NCI-H2029 (cell line): ENCODE measurements at places on chromosomes 6 and 20.

DNA sequence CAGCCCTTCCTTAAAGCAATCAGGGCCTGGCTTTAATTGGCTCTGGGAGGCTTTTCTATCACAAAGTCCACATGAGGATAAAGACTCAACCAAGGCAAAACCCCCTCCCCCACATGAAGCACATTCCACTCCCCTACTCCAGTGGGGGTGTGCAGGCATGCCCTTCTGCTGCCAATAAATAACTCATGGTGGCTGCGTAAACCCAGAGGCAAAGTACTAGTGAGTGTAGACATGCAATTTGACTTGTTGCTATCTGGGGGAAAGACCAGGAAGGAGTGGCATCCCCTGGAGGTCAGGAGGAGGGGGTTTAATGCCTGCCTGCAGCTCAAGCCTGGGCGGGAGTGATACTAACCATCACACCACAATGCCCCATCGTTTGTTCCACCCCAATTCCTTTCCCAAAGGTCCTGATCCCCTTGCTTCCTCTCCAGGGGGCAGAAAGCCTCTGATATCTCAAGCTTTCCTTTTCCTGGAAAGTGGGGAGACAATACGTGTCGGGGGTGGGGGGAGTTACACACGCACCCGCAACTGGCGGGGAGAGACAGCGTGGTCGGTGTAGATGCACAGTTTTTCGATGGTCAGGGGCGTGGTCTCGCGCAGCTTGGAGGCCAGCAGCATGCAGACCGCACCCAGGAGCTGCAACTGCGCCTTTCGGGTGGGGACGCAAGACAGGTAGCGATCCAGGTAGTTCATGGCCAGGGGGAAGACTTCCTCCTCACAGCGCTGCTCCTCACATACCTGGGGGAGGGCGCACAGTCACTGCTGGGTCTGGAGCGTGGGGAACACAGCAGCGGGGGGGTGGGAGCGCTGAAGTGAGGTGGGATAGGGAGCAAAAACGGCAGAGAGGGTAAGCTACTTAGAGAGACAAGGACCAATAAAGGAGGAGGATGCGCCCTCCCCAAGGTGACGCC lies 1.5 kb downstream of the CCND3 start:
- DNase-seq = no peak

DNA sequence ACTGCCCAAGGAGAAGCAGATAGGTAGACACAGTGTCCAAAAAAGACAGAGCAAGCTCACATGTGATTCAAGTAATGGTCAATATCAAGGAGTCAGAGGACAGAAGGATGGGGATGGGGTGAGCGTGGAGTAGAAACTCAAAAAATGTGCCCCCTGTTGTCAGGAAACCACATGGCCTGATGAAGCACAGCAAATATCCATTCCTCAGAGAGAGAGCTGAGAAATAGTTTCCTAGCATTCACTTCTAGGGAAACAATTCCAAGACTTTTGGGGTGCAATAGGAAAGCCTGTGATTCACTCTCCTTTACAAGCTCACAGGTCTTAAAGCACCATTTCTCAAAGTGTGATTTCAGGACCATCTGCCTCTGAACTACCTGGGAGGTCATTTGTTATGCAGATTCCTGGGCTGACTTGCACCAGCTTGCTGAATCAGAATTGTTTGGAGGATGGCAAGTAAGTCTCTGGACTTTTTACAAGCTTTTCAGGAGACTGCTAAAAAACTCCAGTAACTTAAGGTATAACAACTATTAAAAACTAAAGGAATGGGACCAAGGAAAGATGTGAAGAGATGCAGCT lies 432.8 kb downstream of the HDGFL1 start:
- no peak for DNase-seq

DNA sequence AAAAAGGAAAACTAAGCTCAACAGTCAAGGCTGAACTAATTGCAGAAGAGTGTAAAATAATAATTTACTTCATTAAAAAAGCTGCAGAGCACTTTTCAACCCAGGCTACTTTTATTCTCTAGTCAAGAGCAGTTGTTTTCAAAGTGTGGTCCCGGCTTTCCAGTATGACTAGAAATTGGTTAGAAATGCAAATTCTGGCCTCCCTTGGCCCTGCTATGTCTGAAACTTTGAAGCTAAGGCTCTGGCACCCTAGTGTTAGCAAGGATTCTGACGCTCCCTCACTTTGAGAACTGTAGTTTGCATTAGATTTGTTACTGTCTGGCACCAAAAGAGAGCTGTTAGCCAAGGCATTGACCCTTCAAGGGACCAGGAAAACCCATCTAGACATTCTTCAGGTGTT lies 9.5 kb upstream of the NXT1 start:
- no peak for DNase-seq

DNA sequence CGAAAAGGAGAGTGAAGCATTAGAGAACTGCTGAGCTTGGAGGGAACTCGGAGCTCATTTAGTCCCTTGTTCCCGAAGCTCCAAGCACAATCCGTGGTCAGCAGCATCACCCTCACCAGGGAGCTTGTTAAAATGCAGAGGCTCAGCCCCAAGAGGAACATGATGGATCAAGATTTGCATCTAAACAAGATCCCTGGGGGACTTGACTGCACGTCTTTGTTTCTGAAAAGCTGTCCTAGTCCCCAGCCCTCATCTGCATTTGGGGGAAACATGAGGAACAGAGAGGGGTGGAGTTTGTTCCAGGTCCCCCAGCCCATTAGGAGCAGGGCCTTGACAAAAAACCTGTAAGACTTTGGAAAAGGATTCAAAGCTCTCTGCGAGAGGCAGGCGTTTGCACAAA lies 4.1 kb upstream of the LBP start:
- no peak for DNase-seq

DNA sequence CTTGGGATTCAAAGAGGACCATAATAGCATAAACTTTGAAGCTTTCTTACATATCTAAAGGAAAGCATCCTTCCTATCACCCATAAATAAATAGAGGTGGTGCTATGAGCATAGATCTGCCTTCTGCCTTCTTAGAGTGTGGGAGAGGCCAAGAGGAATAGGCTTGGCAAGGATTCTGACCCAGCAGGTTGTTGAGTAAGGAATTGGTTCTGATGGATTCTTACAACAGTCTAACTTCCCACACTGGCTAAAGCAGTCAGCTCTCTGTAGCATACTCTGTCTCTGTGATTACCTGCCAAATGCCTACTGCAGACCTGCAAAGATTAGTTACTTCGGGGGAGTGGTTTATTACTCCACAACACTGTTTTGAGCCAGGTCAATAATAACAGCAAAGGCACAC lies 198.0 kb upstream of the RAB32 start:
- DNase-seq = no peak

- DNase-seq = no peak
Measured at GRCh38 chr6:99187429-99187828, 162.0 kb downstream of the FAXC start.

DNA sequence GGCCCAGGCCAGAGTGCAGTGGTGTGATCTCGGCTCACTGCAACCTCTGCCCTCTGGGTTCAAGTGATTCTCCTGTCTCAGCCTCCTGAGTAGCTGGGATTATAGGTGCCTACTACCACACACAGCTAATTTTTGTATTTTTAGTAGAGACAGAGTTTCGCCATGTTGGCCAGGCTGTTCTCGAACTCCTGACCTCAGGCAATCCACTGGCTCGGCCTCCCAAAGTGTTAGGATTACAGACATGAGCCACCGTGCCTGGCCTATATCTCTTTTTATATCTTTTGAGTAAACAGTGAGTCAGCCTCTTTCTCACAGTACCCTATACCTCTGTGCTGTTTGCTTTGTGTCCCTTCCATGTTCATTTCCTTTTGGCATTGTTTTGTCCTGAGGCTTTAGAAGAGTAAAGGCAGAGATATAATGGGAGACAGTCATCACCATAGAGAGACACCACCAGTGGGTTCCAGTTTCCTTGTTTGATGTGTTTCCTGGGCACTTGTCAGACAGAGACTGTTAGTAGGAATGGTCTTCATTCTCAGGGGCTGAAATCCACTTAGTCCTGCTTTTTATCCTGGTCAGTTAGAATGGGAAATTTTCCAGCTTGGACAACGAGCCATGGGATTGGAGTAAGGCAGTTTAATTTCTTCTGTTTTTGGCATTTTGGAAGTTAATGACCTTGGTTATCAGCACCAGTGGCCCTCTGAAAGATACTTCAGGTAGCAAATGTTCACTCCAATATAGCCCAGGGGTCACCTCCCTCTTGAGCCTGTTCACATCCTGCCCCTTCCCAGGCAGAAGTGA lies 32.2 kb upstream of the ASXL1 start:
- peak; percentile 97 for DNase-seq

DNA sequence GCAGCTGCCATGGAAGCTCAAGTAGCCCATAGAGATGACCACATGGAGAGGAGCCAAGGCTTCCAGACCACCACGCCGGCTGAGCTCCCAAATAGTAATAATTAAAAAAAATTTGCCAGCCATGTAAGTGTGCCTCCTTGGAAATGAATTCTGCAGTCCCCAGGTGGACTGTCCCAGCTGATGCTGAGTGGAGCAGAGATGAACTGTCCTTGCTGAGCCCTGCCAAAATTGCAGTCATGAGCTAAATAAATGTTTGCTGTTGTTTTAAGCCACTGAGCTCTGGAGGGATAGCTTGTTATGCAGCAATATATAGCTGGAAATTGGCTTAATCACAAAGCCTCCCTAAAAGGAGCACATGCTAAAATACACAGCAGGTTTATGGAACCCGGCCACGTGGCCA lies 55.6 kb upstream of the SNRPB2 start:
- DNase-seq = no peak

- no peak for DNase-seq
Measured at GRCh38 chr20:60729135-60729900, 522.7 kb upstream of the CDH4 start.

DNA sequence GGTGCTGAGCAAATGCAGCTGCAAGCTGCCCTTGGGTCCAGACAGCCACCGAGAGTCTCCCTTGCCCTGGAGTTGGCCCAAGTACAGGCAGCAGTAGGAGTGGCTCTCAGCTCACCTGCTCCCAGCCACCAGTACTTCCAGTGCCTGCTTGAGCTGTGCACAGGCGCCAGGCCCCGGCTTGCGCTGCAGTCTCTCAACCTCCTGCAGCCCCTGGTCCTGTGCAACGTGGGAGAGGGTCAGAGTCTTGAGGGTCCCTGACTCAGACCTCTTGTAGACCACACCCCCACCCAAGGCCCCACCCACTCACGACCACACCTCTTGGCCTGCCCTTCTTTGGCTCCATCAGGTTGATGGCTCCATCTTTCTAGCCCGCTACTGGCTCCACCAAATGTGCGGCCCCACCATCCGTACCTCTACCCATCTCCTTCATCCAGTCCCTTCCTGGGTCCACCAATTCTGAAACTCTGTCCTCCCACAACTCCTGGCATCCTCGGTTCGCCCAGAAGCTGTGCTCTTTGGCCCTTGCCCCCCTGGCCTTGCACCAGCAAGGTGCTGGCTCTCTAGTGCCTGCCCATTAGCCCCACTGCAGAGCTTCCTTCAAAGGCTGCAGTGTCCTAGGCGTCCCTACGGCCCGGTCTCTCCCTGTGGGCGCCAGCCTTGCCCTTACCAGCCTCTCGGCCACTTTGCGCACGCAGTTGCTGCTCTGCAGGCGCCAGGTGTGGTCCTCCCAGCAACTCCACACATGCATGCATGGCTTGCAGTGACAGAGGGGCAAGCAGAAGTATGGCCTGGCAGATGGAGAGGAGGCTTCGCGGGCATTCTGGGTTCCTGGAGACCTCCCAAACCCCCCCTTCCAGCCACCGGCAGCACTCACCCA lies 16.5 kb upstream of the SPAG4 start:
- DNase-seq = peak; percentile 34

- no peak for DNase-seq
Measured at GRCh38 chr6:151999194-151999593, 191.7 kb downstream of the ESR1 start.

DNA sequence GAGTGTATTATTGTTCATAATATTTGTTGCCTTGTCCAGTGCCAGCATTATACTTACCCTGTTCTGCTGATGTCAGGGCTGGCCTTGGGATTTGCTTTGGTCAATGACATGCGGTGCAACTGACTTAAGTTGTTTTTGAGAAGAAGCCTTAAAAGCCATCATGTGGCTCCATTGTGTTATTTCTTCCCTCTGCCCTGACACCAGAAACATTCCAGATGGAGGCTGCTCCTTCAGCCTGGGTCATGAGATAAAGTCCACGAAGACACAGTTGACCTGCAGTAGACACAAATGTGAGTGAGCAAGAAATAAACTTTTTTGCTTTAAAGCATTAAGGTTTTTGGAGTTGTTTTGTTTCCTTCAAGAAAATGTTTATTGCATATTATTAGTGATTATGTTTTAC lies 7.5 kb upstream of the HINT3 start:
- DNase-seq = no peak

GRCh38 chr20:62587757-62588402 lies 54.4 kb upstream of the SLCO4A1 start:
- DNase-seq = no peak

- DNase-seq = no peak
Measured at GRCh38 chr20:5569021-5569420, 181.2 kb upstream of the SHLD1 start.

DNA sequence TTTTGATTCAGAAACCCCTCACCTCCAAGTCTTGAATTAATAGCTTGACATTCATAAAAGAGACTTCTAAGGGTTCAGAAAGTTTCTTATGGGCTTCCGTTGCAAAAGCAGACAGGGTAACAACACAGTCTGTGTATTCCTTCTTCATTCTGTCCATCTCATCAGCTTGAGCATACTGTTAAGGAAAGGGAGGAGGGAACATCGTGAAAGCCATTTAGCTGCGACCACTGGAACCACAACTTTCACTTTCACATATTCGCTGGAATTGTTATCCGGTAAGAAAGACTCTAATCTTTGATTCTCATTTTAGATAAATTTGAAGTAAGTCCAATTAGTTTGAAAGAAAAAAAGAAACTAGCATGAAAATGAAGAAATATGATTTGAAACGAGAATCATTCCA lies 174.4 kb downstream of the SYNE1 start:
- DNase-seq = no peak

GRCh38 chr6:100506651-100507050 lies 41.9 kb upstream of the SIM1 start:
- DNase-seq = no peak

- DNase-seq = no peak
Measured at GRCh38 chr6:144063246-144063743, 32.1 kb downstream of the SF3B5 start.

GRCh38 chr6:152232501-152233151 lies 404.5 kb downstream of the SYNE1 start:
- DNase-seq = no peak

DNA sequence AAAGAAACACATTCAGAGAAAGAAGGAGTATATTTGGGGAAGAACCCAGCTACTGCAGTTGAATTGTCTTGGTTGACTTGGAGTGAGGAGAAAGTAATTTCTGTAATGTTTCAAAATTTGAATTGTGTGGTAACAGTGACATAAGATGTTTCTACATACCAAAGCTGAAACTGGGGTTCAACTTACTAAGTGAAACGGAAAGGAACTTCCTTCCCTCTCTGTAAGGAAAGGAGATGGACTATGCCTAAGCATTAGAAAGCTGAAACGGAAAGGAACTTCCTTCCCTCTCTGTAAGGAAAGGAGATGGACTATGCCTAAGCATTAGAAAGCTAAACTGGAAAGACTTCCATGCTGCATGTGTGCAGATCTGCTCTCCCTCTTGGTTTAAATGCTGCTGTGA lies 46.0 kb downstream of the HUS1B start:
- no peak for DNase-seq

- no peak for DNase-seq
Measured at GRCh38 chr6:83270971-83271719, 78.0 kb downstream of the RWDD2A start.

- no peak for DNase-seq
Measured at GRCh38 chr6:81636930-81637568, 115.4 kb downstream of the TENT5A start.
